Activated CD8-positive, alpha-beta memory T cell treated with anti-CD3 and anti-CD28 coated beads for 48 hours (primary cell): ENCODE measurements at places on chromosomes 2 and 18.

GRCh38 chr2:204692790-204693189 is 147.5 kb downstream of the PARD3B start:
- no peak for DNase-seq

- DNase-seq, result no peak
Measured at GRCh38 chr2:127024769-127025358, 82.1 kb downstream of the BIN1 start.

- no peak for DNase-seq
Measured at GRCh38 chr2:168536925-168537466, 80.9 kb downstream of the CERS6 start.

- DNase-seq, result no peak
Measured at GRCh38 chr2:145085612-145086011, 565.7 kb upstream of the ZEB2 start.

- DNase-seq, result no peak
Measured at GRCh38 chr18:28459587-28459986, 282.7 kb upstream of the CDH2 start.

DNA sequence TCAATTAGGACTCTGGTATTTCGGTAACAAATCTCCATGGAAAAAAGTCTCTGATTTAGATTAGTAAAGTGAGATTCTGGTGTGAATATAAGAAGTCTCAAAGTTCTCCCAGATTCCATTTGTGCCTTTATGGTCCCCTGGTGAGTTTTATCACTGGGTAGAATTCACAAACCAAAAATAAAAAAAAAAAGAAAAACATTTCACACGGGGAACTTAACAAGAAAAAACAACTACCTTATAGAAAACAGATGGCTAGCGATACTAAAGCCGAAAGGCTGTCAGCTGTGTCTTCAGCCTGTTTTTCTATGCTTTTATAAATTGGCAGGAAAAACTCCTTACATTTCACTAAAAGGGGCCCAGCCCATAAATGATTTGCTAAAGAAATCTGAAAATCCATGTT is 50.6 kb downstream of the COL5A2 start:
- DNase-seq, result no peak

DNA sequence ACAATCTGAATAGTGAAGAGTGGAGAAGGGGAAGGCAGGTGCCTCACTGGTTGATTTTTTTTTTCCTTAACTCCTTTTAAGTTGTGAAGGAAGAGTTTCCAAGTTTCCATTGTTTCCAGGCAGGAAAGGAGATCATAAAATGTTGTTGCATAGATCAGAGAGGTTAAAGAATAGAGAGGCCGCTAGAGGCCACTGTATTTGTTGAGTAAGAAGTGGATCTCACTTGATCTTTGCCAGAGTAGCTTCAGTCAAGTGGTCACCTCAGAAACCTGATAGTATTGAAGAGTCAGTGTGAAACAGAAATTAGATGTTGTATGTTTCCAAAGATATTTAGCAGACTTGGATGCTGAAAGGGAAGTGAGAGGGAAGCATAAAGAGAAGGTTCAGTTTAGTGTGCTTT is 17.6 kb downstream of the CTNNA2 start:
- DNase-seq, result no peak

DNA sequence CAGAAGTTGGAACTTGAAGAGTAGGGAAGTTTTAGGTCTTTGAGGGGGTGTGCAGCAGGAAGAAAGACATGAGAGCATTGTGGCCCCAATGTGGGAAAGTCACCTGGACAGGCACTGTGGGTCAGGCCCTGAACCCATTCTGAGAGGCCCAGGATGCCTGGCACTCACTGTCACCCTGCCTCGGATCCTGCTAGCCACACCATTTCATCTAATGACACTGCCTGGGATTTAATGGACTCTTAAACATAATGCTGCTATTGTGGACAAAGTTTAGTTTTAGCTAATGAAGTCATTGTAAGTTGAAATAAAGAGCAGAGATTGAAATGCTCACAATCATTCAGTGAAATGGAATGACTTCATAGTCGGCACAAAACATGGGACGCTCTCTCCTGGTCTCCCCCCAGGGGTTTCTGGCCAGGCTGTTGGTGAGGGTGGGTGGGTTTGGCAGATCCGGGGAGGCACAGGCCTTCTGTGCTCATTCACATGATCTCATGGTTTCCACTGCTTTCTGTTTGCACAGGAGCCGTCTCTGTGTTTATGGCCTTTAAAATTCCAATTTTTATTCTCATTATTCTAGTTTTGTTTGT is 141.8 kb upstream of the KLHL29 start:
- no peak for DNase-seq

- DNase-seq, result no peak
Measured at GRCh38 chr2:204748286-204748685, 203.0 kb downstream of the PARD3B start.

DNA sequence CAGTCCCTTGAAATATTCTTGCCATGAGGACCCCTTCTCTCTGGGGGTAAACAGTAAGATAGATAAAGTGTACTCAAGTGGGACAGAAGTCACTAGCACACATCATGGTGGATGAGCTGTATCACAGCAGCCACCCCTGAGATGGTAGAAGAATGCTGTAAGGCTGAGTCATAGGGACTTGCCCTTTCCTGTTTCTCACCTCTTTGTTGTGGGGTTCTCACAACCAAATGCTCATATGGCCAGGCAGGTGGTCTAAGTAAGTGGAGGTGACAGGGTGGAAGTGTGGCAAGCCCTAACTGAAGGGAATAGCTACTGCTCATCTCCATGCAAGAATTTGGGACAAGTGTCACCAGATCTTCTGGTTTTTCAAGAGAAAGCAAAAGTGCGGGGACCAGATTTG is 202.7 kb upstream of the SLC14A2 start:
- no peak for DNase-seq

DNA sequence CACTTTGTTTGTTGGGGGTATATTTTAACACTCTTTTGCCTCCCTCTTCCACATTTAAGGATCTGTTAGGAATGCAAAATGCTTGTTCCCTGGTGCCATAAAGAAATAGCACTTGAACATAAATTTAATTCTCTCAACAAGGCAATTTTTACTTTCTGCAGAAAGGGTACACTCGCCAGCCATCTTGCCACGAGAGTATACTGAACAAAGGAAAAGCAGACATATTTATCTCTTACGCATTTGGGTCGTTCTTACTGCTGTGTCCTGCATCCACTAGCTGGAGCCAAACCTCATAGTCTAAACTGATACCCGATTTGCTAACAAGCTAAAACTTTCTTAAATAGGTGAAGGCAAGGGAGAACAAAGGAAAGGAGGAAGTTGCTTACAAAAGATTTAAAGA is 129.5 kb downstream of the B3GNT2 start:
- DNase-seq, result no peak

DNA sequence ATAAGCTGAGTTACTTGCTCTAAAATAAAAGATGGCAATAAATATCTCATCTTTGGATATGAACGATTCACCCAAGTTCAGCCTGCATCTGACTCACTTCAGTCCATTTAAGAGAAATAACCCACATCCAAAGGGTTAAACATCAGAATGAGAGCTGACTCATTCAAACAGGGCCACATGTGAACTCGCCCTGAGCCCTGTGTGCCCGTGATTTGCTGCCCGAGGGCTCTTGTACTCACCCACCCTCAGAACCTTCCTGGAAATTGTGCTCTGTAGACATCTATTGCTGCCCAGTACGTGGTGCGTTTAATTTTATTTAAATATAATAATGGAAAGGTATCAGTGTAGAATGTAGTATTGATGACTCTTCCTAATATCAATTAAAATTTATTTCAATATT is 66.9 kb upstream of the RBM44 start:
- DNase-seq, result no peak

DNA sequence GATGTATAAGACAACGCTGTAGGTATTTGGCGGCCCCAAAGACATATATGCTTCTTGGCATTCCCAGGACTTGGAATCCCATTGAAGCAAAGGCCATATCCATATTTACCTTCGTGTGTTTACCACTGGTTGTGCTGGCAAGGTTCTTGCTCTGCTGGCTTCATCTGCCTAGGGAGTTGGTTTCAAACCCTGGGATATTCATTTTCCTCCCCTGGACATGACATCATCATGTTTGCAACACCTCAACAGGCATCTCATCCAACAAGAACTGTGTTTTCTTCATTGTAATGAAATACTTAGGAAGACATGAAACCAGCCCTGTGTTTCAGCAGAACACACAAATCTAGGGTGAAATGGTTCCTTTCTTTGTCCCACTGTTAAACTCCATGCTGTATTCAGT is 77.9 kb upstream of the PHLPP1 start:
- no peak for DNase-seq

DNA sequence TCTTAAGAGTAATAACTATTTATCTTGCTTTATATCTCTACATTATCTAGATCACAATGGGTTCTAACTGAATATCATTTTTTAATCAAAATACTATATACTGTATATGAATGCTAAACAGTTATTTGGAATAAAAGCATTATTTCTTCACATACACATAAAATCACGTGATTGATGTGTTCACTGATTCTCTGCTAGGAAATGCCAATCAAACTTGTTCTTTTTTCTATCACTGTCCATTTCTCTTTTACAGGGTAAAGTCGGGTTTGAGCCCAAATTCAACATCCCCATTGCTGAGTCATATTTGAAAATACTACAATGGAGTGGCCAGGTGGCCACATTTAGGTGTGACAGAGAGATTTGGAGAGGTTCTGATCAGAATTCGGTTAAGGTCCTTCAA is 1114.0 kb upstream of the PIK3C3 start:
- DNase-seq, result no peak

GRCh38 chr2:46308629-46309028 is 11.4 kb downstream of the EPAS1 start:
- DNase-seq, result no peak

- peak; percentile 41 for DNase-seq
Measured at GRCh38 chr2:71548646-71549425, 95.5 kb downstream of the DYSF start.

DNA sequence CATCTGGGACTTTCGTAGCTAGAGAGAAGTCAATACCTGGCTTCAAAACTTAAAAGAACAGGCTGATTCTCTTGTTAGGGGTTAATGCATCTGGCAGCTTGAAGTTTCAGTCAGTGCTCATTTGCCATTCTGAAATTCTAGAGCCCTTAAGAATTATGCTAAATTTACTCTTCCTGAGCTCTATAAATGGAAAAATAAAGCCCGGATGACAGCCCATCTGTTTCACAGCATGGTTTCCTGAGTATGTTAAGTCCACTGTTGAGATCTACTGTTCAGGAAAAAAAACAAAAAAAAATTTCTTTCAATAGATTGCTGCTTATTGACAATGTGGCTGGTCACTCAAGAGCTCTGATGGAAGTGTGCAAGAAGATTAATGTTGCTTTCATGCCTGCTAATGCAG is 101.3 kb upstream of the RPE start:
- no peak for DNase-seq

GRCh38 chr2:132404056-132404455 is 12.5 kb upstream of the GPR39 start:
- no peak for DNase-seq

GRCh38 chr18:48943736-48944527 is 6.8 kb downstream of the SMAD7 start:
- no peak for DNase-seq

GRCh38 chr2:65688141-65688886 is 255.9 kb upstream of the SPRED2 start:
- DNase-seq, result no peak

DNA sequence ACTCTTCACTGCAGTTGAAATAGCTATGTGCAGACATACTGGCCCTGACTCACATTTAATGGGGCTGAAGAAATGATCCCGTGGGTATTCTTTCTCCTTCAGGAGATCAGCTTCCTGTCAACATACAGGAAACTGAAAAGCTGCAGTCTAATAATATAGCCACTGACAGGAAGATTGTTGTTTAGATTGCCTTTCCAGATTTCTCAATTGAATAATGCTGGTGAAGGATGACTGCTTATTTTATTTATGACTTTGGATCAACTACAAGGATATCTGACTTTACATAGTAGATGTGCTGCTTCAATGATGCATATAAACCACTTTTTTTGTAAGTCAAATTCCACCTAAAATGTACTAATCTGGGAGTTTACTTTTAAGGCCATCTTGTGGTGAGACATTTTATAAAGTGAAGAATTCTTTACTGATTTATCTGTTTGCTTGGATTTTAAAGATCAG is 93.4 kb upstream of the MAP4K3 start:
- DNase-seq, result no peak

GRCh38 chr2:57396355-57397098 is 650.1 kb upstream of the VRK2 start:
- no peak for DNase-seq

GRCh38 chr2:234823196-234823876 is 128.5 kb upstream of the SH3BP4 start:
- no peak for DNase-seq

DNA sequence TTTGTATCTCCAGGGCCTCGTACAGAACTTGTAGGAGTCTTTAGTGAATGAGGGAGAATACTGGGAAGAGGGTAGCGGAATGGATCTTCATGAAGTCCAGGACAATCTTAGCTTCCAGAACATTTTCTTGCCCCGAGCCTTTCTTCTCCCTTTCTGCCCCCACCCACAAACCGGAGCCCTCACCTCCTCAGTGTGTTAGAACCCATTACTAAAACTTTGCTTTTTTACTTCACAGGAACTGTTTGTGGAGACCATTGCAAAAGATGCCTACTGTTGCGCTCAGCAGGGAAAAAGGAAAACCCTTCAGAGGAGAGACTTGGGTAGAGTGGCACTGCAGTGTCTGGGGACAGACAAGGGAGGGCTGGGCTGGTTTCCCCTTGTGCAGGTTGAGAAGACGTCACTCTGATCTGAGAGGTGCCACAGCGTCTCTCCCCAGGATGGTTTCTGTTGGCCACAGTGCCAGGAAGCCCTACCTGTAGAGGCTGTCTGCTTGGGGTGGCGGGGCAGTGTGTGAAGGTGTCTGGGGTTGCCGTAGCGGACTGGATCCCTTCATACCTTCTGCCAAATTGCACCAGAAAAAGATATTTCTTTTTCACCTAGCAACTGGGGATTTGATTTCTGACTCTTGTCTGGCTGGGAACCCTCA is 786 bp downstream of the POLE4 start:
- DNase-seq, result no peak

DNA sequence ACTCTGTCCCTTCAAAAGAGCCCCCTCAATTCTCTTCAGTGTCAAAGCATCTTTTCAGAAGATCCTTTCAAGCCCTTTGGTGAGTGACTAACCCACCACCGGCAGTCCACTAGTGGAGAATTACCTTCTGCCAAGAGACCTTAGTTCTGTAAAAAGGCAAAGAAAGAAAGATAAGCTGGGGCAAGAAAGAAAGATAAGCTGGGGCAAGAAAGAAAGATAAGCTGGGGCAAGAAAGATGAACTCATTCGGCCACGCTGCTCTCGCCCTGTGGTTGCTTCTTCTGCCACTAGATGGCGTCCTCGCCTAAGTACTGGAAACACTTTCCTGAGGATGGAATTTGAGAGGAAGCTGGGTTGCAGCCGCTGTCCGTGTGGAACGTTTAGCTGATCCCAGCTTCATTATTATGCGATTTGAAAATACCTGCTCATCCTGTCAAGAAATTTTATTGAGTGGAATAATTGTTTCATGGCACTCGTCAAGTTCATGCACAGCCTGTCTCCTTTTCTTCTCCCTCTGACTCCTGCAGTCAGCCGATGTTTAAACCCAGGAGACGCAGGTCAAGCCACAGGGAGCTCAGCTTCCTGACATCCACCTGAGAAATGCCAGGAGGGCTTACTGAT is 17.3 kb upstream of the ANXA4 start:
- DNase-seq, result peak; percentile 87
